Stimulated activated CD8-positive, alpha-beta memory T cell treated with anti-CD3 and anti-CD28 coated beads, Interleukin-4, amount 100 ng/mL, for 1 hour (primary cell): ENCODE measurements at places on chromosomes 2 and 18.
A peak's percentile ranks its signal among the peaks of the same experiment; 100 is the strongest.

GRCh38 chr18:13464432-13465123 is 246.0 kb downstream of the LDLRAD4 start:
- DNase-seq: peak; percentile 38

DNA sequence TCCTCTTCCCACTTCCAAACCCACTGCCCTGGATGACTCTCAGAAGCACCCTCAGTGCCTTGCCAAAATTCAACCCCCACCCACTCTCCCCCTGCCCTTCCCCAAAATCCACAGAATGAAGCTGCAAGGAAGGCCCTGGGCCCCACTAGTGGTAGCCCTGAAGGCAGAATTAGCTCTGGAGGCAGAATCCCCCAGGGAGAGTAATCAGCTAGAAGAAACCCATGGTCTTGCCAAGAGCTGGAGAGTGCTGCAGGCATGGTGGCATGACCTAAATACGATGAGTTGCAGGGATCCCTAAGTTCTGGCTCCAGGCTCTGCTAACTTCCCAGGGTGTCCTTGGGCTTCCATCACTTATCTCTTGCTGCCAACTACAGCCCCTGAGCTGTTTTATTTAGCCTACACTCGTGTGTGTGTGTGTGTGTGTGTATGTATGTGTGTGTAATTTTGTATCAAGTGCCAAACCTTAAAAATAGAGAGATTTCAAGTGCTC is 7.9 kb downstream of the GAD1 start:
- no peak for DNase-seq

DNA sequence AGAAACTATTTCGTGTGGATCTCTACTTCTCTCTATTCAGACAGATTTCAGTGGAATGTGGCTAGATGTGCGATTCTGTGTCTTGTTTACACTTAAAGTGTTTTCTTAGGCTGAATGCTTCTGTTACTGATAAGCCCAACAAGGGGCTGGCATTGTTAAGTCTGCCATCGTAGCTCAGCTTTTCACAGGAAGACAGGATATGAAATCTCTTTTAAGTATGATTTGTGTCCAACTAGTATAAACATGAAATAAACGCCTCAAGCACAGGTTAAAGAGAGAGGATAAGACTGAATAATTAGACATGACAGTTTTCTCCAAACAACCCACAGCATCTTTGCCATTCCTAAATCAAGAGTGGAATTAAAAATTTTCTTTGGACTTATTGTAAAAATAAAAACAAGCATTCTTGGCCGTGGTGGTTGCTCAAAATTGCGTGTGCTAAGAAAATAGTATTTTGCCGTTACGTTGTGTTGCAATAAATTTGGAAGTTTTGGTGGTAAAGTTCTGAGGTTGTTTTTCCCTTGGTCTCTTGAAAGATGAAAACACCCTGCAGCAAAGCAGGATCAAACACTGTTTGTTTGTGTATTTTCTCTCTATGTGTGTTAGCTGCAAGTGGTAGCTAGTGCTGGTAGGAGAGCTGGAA is 1.0 kb downstream of the VIT start:
- no peak for DNase-seq

- no peak for DNase-seq
Measured at GRCh38 chr2:20165677-20166509, 59.0 kb downstream of the SDC1 start.

DNA sequence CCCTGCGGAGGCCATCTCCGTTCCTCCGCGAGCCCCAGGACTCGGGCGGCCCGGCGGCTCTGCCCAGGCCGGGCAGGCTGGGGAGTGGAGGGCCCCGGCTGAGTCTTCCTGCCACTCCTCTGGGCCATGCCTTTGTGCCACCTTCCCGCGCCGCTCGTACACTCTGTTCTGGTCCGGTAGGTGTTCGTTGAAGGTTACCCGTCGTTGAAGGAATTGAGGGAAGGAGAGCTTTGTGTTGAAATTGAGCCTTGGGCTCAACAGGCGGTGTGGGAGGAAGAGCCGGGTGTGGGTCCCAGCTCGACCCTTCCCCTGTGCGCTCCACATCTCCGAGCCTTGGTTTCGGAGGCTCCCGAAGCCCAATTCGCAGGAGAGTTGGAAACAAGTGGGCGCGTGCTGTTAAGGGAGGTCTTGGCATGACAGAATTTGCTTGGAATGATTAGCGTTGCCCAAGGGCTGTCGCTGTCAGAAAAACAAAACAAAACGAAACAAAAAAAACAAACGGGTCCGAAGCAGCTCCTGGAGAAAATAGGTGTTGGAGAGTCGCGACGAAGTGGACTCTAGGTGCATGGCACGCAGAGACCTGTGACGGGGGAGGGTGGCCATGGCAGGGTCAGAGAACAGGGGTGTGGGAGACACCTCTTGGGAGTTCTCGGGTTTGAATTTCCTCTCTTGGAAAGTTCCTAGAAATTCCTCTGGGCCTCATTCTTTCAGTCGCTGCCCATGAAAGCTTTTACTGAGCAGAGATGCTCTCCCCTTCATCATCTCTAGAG is 1.2 kb upstream of the MZT2A start:
- DNase-seq: no peak

DNA sequence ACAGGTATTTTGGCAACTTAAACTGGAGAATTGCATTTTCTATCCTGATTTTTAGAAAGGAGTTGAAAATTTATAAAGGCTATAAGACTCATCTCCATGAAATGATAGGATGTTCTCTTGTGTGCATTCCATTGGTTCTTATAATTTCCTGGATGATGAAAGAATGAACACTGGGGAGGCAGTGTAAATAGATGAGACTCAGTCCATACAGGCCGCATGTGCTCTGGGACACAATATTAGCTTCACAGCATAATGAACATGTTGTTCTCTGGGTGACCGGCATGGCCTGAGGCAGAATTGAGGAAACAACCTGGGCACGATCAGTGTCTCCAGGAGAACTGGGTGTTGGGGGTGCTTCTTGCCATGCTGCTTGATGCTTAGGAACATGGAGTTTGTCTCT is 38.8 kb downstream of the AOX1 start:
- no peak for DNase-seq

DNA sequence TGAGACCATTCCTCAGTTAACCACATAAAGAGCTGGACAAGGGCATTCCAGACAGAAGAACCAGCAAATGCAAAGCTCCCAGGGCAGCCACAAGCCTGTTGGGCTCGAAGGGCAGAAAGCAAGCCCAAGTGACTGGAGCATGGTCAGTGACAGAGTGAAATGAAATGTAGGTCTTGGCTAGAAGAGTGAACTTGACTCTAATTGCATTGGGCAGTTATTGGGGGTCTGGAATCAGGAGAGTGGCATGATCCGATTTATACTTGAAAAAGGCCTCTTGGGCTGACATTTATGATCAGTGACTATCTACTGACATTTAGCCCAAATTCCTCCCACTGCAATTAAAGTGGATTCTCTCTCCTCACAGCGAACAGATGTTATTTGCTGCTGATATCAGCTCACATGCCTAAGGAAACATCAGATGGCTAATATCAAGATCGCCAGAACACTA is 152.5 kb upstream of the KLF7 start:
- no peak for DNase-seq

- DNase-seq: no peak
Measured at GRCh38 chr18:55981712-55982475, 393.9 kb upstream of the TCF4 start.

DNA sequence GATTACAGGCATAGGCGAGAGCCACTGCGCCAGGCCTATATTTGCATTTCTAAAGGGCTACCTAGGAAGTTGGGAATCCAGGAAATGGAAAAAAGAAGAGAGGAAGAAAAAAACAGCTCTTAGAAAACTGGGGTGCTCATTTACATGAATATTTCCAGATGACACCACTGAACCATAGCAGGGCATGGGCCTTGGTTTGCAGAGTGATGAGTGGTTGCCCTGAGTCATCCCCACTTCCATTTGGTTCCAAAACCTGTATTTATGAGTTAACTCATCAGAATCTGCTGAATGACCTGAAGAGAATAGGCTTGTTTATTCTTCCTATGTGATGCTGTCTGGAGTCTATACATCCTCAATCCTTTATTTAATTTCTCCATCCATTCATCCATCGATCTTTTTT is 36.2 kb downstream of the EHD3 start:
- DNase-seq: no peak

DNA sequence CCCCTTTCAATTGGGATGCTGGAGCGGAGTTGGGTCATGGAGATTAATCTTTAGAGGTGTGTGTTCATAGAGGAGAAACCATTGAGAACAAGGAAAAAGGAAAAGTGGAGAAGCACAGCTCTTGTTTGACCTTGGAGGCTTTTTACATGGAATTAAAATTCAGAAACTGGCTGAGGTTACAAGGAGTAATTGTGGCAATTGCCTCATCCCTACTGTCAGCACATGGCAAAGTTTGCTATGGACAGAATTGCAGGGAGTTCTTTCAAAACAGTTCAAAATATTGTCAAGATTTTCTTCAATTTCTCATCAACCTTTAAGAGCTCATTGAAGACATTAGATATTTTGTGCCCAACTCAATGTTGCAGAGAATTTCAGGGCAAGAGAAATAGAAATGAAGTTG is 232.7 kb downstream of the SLC8A1 start:
- no peak for DNase-seq

DNA sequence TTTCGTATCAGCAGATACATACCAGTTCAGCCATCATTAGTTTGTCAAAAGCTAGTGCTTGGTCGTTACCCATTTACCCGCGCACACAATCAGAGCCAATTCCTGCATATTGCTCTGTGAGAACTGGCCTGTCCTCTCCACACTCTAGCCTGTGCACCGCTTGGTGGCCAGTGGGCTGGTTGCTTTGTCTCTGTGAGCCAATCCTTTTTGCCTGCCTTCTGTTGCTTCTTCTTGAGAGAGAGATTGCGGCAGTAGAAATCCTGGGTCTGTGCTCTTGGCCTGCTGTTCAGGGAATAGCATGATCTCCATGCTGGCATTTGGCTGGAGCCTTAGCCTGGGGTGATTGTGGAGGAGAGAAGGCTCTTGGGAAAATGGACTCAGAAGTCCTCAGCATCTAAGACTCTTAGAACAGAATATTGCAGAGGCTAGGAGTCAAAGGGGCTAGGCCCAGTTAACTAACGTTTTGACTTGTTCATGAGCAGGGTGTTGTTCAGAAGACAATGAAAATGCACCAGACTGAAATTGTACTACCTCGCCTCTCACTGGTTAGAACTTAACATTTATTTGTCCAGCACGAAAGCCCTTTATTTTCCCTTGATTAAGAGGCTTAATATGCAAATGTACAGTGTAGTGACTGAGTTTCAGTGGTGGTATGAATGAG is 37.1 kb downstream of the MAP4K4 start:
- DNase-seq: no peak

DNA sequence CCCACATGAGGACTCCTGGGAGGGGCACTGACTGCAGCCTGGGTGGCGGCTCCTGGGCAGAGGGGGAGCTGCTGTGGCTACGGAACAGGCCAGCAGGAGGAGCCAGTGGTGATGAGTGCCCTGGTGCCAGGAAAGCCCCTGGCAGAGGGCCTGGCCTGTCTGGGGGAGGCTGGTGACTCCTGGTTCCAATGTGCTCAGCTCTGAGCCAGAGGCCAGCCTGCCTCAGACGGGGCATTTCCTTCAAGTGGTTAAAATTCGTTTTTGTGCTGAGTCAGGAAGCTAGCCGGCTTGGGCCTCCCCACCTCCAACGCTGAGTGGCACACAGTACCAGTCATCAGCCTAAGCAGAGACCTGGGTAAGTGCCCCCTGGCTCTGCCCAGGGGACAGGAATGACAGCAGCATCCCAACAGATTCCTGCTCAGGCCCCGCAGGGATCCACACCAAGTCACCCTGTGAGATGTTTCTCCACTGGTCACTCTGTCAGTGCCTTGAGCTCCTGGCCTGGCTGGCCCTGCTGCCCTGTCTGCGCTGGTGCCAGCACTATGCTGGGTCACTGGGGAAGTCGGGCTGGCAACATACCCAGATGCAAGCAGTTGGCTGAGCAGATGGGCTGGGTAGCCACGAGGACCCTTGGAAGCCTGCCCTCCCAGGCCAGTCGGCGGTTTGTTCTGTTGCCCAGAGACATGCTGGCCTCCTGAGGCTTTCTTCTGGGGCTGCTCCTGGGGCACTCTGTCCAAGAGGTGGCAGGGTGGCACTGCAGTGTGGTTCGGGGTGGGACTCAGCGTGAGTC is 7.1 kb upstream of the KLF11 start:
- no peak for DNase-seq

GRCh38 chr18:9971313-9971920 is 57.6 kb downstream of the VAPA start:
- peak; percentile 17 for DNase-seq

GRCh38 chr2:216736326-216736725 is 41.0 kb upstream of the IGFBP5 start:
- DNase-seq: no peak

GRCh38 chr2:73640946-73641766 is 1.1 kb downstream of the NAT8 start:
- DNase-seq: no peak

- no peak for DNase-seq
Measured at GRCh38 chr2:158486150-158486969, 29.6 kb downstream of the PKP4 start.

DNA sequence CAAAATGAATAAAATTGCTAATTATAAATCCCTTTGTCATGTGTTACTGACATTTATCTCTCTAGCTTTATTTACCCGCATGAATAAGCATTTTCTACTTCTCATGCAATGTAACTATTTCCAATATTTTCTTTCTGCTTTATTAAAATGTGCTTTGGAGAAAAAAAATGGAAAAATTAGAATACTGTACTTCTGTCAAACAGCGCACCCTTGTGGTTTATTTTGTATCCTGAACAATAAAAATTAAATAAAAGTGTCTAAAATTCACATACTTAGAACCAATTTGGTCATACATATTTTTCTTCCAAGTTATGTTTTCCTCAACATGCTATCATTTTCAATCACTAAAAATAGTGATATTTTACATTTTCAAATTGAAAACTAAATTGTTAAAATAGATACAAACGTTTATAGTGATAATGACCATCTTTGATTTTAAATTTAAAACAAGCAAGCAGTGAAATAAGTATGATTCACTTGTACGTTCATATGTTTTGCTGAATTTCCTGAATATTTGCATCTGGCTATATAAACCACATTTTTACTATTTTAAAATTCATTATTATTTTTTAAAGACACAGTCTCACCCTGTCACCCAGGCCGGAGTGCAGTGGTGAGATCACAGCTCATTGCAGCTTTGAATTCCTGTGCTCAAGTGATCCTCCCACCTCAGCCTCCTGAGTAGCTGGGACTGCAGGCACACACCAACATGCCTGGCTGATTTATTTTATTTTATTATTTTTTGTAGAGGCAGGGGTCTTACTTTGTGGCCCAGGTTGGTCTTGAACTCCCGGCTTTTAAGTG is 95.9 kb upstream of the GRB14 start:
- no peak for DNase-seq

- DNase-seq: no peak
Measured at GRCh38 chr2:119263656-119264055, 40.0 kb downstream of the STEAP3 start.
